ENCODE measurements at places on chromosomes 7 and 10.

DNA sequence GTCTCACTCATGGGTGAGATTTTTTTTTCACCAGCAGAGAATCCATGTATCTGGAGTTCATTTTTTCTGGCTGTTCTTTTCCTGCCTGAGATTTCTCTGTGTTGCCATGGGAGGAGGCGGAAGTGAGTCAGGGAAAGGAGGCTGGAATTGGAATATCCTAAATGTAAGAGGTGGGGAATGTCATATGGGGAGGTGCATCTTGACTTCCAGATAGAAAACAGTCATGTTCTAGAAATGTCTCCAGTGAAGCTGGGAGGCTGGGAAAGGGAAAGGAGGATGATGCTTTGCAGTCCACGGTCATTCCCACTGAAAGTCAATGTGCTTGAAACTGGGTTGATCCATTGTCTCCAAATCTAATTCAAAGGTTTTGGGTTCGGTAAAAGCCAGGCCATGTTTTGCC lies 39.7 kb upstream of the HPS1 start:
- DNase-seq = peak; percentile 12

- no peak for DNase-seq
Observed at GRCh38 chr10:43252783-43253341, 14.0 kb downstream of the RASGEF1A start.

DNA sequence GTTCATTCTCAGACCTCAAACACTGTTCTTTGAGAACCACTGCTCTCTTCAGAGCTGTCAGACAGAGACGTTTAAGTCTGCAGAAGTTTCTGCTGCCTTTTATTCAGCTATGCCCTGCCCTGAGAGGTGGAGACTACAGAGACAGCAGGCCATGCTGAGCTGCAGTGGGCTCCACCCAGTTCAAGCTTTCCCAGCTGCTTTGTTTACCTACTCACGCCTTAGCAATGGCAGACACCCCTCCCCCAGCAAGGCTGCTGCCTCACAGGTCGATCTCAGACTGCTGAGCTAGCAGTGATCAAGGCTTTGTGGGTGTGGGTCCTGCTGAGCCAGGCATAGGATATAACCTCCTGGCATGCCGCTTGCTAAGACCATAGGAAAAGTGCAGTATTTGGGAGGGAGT lies 80.5 kb upstream of the CYP2C9 start:
- DNase-seq = no peak

- no peak for DNase-seq
Observed at GRCh38 chr7:94588075-94588474, 67.9 kb downstream of the SGCE start.

GRCh38 chr7:27192546-27193334 lies 7.2 kb downstream of the HOXA13 start:
- peak; percentile 17 for DNase-seq

- peak; percentile 77 for DNase-seq
Observed at GRCh38 chr7:130758429-130759056, 24.5 kb upstream of the KLF14 start.

DNA sequence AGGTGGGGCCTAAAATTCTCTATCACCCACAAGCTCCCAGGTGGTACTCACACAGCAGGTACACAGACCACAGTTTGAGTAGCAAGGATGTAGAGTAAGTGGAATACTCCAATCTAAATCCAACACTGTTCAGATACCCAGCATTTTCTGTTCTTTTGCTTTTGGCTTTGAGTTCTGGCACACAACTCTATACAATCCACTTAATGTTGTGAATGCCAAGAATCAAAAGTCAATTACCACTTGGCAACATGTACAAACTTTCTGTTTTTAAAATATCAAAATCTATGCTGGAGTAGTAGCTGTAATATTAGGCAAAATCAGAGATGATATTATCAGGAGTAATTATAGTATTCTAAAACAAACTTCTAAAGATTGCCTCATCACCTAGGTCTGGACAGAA lies 133.4 kb upstream of the LRRTM3 start:
- DNase-seq = no peak

- DNase-seq = no peak
Observed at GRCh38 chr10:108788891-108789290, 1134.4 kb downstream of the XPNPEP1 start.

DNA sequence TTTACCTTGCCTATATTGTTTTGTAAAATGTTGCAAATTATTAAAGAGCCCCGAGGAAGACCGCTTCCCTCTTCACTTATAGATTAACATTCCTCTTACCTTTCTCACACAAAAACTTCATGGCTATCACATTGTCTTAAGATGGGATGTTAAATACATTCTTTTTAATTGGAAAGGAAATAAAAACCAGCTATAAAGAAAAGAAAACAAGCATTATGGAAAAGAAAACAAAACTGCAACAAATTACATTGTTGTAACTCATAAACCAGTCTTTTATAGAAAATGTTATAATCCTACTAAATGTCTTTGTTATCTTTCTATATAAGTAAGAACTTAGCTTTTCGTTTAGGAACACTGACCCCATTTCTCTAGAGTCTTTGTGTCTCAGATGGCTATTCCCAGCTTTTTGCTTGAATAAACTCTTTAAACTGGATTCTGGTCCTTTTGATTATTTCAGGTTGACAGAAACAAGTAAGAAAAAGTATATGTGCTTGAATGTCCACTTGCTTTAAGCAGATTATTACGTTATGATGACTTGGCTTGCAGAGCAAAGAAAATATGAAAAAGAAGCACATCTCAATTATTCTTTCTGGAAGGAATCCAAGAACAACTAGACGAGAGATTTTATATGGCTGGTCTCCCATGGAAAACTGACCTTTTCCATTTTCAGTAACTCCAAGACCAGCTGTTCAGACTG lies 128.2 kb downstream of the AKR1D1 start:
- DNase-seq = peak; percentile 58

GRCh38 chr7:3568516-3568915 lies 267.5 kb downstream of the SDK1 start:
- DNase-seq = no peak

- no peak for DNase-seq
Observed at GRCh38 chr7:154592388-154592787, 410.5 kb downstream of the PAXIP1 start.
